Kidney capillary endothelial cell (primary cell): ENCODE measurements at places on chromosomes 7 and 10.

- DNase-seq, result no peak
Measured at GRCh38 chr10:114726820-114727271, 68.8 kb upstream of the ABLIM1 start.

DNA sequence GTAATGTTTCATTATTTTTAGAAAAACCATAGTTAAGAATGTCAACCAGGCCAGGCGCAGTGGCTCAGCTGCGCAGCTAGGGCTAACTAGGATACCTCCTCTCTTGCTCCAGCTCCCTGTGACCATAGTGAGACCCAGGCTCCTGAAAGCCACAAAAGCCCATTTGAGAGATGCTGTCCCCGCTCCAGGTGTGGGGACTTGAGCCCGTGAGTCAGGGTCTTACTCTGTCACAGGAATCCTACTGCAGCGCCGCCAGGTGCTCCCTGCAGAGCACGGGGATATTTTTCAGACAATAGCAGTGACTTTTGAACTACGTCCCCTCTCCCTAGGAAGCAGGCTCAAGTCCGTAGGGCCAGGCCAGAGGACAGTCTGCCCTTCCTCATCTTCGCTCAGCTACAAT is 75.6 kb upstream of the NRBF2 start:
- DNase-seq, result no peak

DNA sequence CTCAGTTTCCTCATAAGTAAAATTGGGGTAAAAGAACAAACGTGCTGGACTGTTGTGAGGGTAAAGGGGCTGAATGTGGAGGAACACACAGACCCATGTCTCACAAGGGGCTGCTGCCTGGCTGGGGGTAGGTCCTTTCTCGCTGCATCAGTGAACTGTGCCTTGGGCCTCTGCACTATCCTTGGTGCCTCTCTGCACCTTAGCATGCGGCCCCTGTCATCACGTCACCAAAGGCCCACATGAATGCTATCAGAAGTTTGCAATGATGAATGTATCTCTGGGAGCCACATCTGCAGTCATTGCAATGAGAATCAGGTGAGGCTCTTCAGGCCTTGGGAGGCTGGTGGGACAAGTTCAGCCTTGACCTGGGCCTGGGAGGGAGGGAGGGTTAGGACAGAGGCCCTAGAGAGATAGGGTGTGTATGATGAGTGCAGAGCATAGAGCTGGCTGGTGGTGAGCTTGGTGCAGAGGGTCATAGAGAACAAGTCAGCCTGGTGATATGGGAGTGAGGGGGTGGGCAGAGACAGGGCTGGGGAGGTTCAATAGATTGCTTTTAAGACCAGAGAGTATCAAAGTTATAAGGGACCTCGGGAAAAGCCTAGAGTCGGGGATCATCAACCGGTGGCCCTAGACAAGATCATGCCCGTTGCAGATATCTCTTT is 308.4 kb downstream of the RPS24 start:
- no peak for DNase-seq

DNA sequence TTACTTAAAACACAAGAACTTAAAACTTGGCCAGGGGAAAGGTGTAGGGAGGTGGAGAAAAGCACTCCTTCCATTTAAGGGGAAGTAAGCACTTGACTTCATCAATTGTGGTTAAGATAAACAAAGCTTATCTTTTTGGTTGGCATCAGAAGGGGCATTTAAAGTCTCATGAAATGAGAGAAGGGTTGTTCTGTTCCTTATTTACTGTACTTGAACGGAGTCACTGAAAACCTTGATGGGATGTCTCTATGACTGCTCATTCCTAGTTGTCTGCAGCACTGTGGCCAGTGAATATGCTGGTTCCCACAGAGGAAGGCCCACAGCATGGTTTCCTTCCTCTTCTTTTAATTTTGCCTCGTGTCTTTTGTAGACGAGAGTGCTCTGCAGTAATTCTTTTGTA is 229.3 kb downstream of the AUTS2 start:
- DNase-seq, result no peak

DNA sequence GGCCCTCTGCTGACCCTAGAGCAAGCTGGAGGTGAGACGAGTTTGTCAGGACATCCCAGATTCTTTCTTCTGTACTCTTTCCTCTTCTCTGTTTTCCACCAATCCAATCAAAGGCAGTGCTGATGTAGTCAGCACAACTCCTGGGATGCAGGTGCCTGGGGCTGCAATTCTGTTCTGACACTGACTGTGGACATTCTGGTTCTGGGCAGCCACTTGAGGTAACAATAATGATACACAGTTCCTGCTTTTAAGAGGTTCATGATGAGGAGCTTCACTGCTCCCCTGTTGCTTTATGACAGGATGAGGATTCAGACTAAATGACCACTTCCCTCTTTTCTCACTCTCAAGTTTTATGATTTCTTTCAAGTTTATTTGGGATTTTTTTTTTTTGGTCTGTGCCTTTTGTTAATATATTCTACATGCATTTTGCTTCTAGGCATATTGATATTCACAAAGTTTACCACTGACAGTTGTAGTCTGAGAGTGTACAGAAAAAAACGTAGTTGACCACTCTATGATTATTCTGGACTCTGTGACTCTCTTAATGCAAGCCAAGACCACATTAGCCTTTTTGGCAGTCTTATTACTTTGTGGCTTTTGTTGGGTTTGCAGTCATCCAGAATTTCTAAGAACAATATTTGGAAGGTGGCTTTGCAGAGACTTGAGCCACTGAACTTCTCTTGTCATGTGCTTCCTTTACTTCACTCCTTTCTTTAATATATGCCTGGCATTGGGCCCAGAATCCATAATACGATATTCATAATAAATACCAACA is 247.6 kb downstream of the AUTS2 start:
- no peak for DNase-seq

DNA sequence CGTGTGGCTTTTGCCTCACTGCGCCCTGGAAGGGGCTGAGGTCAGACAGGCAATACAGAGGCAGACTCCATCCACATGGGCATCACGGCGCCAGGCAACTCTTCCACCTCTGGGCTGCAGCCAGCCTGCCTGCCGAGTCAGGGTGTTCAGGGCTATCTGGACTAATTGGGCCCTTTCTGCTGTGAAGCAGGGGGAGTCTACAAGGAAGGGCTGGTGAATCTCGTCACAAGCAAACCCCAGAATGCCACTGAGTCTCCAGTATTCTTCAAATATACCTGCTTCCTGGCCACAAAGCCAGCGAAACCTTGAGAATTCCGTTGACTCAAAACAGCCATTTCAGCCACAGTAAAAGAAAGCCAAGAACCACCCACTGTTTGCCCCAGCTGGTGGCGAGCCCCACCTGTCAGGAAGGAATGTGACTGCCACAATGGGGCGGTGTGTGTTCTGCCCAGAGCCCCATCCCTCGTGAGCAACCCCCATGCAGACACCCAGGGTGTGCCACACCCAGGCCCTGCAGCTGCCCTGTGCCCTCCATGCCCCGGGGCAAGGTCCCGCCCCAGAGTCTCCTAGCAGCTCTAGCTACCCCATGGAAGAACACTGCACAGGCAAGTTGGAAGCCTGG is 117.3 kb downstream of the FAM53B start:
- no peak for DNase-seq

DNA sequence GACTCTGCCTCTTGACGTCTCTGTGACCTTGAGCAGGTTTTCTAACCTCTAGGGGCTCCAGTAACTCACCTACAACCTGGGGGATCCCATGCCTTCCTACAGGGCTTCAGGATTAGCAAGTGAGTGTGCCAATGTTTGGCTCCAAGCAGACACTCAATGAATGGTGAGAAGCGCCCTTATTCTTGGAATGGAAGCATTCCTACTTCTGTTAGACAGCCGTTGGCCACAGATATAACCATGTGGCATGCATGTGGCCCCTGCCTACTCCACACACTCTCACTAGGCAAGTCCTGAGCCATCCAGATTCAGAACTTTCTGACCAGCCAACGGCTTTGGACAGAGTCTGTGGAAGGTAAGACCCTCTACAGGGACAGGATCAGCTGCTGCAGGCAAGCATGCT is 108.9 kb upstream of the LYZL2 start:
- DNase-seq, result no peak

GRCh38 chr7:107913851-107914250 is 22.9 kb downstream of the DLD start:
- peak; percentile 12 for DNase-seq

- DNase-seq, result no peak
Measured at GRCh38 chr7:67754651-67755050, 758.0 kb downstream of the TYW1 start.

DNA sequence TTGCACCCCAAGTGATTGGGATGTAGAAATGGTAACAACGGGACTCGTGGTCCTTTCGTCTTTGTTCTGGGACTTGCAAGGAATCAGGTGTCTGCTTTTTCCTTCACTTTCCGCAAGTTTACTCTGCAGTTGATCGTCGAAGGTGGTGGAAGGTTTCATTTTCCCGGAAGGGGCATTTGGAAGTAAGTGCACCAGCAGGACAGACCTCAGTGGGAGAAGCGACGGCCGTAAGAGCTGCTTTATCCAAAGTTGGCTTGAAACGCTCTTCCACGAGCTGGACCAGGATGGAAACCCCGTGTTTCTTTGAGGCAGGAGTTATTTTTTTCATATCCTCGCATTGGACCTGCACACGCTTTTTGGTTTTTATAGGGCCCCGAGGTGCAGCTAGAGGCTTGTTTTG is 1.2 kb downstream of the BRI3 start:
- no peak for DNase-seq

- DNase-seq, result no peak
Measured at GRCh38 chr10:125401462-125401861, 241.1 kb upstream of the CTBP2 start.

- DNase-seq, result no peak
Measured at GRCh38 chr7:155057076-155057475, 13.0 kb upstream of the HTR5A start.

- DNase-seq, result no peak
Measured at GRCh38 chr7:13155188-13155587, 467.8 kb downstream of the ARL4A start.

DNA sequence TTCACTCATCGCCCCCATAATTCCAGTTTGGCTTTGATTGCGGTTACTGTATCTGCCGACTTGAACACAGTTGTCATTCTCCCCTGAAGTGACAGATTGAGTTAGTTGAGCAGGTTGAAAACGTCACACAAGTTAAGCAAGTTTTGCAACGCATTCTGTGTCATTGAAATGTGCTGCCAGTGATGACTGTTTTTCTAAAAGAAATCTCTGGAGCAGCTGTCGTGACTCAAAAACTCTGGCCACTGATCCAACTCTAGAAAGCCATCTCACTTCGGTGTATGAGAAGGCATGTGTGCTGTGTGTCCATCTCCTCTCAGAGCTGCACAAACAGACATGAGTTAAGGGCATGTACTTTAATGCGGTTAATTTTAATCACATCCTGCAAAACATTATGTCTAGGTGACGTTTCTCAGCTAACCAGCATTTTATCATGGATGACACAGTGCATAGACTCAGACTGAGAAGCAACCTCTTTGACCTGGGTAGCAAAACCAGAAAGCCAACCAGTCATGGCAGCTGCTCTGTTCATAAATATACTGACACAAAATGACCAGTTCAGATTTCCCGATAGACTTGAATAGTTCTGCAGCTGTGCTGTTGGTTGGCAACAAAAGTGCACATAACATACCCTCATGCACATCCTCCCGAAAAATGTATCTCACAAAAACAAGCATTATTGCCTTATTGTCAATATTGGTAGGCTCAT is 69.3 kb downstream of the CSTF2T start:
- no peak for DNase-seq

- DNase-seq, result no peak
Measured at GRCh38 chr10:78130966-78131710, 97.5 kb downstream of the RPS24 start.

DNA sequence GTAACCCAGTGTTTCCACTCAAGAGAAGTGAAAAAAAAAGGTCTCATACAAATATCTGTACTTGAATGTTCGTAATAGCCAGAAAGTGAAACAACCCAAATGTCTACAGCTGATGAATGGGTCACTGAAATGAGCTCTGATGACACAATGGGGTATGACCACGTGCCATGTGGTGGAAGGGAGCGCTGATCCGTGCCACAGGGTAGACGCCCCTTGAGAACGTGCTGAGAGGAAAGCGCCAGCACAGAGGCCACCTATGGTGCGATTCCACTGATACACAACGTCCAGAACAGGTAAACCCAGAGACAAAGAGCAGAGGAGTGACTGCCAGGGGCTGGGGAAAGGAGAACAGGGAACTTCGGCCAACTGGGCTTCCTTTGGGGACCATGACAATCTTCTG is 50.3 kb downstream of the MAD1L1 start:
- DNase-seq, result no peak

- no peak for DNase-seq
Measured at GRCh38 chr7:155353256-155353897, 55.7 kb downstream of the INSIG1 start.

GRCh38 chr7:130208516-130208915 is 856 bp downstream of the SSMEM1 start:
- DNase-seq, result no peak

- no peak for DNase-seq
Measured at GRCh38 chr10:15448598-15448997, 77.5 kb upstream of the FAM171A1 start.

- peak; percentile 14 for DNase-seq
Measured at GRCh38 chr7:128453836-128454804, 1.6 kb upstream of the HILPDA start.

GRCh38 chr7:65812281-65812680 is 60.6 kb upstream of the VKORC1L1 start:
- DNase-seq, result no peak

DNA sequence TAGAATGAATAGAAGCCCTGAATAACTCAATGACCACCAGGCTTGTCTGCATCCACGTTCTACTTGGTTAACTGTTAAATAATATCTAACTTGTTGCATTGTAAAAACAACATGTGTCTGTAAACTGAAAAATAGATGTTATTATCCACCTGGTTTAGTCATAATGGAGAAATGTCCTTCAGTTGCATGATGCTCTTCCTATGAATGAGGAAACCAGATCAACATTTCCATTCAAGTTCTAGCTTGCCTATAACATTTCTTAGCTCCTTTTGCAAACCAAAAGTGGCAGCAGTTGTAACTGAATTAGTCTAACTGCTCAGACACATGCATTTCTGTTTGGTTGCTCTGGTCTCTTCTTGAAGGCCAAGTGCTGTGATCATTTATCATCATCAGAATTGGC is 62.9 kb upstream of the BET1 start:
- no peak for DNase-seq

DNA sequence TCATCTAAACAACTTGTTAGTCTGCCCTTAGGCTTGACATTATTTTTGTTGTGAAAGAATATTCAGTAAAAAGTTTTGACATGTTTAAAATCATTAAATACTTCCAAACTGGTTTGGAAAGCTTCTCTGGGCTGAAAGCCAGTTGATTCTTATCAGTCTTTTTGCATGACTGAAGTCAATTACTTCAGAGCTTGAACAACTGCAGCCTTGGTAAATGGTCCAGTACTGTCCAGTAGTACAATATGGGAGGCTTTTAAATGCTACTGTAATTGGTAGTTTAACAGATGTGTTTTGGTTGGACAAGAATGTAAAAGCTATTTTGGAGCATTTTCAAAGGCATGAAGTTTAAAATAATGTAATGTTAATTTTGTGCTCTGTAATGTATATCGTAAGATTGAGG is 103.4 kb downstream of the SDK1 start:
- no peak for DNase-seq

- DNase-seq, result no peak
Measured at GRCh38 chr10:60985951-60986350, 42.0 kb upstream of the RHOBTB1 start.

- DNase-seq, result no peak
Measured at GRCh38 chr10:58089739-58090138, 178.0 kb downstream of the IPMK start.
